ENCODE measurements at places on chromosomes 2 and 18. TPM values are rescaled to one million over a fixed set of nuclear protein-coding genes. Genes with fewer than 3 reads are reported as not detected.

DNA sequence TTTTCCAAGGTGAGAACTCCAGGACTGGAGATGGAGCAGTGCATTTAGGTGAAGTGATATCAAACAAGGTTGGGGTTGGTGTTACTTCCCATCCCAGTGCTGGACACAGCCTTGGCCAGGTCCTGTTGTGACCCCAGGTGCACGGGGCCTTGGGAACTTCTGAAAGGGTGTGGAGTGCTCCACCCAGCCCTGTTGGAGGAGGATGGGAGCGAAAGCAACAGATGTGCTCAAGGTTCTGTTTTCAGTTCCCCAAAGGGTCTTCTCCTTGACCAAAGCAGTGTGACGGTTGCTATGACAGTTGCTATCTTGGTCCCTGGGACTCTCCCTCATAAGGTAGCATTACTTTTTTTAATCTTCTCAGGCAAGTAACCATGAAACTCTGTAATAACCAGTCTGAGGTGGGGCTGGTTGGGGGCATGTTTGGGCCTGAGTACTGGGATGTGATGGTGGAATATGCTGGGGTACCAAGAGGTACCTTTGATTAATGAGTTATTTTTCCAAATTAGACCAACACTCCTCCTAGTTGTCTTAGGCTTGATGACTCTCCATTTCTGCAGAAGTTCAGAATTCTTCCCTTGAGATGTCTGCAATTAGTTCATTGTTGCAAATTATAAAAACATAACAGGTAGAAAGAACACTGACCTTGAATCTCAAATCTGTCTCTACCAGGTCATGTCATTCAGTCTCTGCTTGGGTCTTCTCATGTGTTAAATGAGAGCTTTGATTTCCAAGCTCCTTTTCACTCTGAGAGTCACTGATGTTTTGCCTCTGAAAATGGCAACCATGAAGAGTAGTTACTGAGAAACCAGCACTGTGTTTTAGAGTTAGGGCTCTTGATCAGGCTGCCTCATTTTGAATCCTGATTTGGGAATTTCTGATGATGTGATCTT lies 154.5 kb downstream of the RPIA start:
- DNase-seq = no peak

- DNase-seq = no peak
Observed at GRCh38 chr2:70645733-70646419, 92.2 kb upstream of the TGFA start.

The RESP18 gene
- not detected for total RNA-seq

GRCh38 chr2:62306751-62307468 lies 111.0 kb downstream of the B3GNT2 start:
- DNase-seq = no peak
